ENCODE measurements at places on chromosomes 5 and 9.
A peak's percentile ranks its signal among the peaks of the same experiment; 100 is the strongest.

GRCh38 chr5:148780711-148781110 lies 45.7 kb upstream of the ADRB2 start:
- DNase-seq = no peak

- DNase-seq = no peak
Observed at GRCh38 chr5:149130121-149130914, 11.0 kb upstream of the ABLIM3 start.

DNA sequence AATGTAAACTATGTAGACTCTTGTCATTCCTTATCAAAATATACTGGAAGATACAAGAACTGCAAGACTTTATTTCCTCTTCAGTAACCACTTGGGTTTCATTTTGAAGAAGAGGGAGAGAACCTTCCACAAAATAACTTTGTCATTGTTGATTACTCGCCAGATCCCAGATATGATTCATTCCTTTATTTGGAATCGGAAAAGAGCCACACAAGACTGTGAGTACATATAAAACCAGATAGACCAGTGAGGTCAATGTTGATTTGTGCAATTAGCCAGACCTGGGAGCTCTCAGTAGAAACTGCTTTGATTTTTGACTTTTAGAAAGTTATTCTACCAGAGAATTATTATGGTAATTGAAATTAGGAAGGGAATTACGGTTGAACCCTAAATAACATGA lies 146.1 kb downstream of the TMEM167A start:
- no peak for DNase-seq

- DNase-seq = no peak
Observed at GRCh38 chr5:74617202-74617601, 23.3 kb downstream of the ENC1 start.

- DNase-seq = no peak
Observed at GRCh38 chr5:156680831-156681230, 169.3 kb upstream of the PPP1R2B start.

GRCh38 chr5:159943326-159943725 lies 27.0 kb downstream of the ADRA1B start:
- DNase-seq = no peak

DNA sequence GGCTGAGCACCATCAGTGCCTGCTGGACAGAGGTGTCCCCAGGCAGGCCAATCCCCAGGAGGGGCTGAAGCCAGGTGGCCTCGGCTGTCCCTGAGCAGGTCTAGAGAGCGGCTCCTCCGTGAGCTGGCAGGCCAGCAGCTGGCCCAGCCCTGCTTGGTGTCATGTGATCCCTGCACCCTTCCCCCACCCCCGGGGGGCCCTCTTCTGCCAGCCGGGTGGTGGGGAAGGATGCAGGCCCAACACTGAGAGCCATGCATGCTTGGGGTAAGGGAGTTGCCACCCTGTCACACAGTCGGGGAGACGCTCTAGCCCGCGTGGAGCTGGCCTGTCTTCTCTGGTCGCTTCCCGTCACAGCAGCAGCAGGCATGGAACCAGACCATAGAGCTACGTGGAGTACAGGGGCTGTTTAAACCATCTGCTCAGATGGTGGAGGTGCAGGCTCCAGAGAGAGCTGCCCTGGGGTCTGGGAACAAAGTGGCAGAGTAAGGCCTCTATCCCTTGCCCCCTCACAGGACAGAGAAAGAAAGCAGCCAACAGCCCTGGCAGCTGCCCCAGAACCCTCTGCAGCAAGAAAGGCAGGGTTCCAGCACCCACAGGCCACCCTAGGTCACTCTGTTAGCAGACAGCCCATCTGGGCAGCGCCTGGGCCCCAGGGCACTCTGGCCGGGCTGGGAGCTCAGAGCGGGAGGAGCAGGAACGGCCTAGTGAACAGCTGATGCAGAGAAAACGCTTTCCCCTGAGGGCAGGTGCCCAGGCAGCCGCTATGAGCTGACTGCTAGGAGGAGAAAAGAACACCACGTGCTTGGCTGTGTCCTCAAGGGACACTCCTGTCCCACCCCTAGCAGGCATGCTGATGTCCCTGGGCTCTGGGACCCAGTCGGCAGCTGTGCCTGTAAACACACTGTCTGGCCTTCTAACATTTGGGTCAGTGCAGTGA lies 6.8 kb downstream of the RALGDS start:
- DNase-seq = peak; percentile 61

- DNase-seq = peak; percentile 50
Observed at GRCh38 chr5:93580927-93581445, at the start of gene NR2F1-AS1. Gene NR2F1-AS1 (minus strand): TSS chr5:93581219.

- no peak for DNase-seq
Observed at GRCh38 chr9:78143281-78144007, 92.4 kb upstream of the CEP78 start.

DNA sequence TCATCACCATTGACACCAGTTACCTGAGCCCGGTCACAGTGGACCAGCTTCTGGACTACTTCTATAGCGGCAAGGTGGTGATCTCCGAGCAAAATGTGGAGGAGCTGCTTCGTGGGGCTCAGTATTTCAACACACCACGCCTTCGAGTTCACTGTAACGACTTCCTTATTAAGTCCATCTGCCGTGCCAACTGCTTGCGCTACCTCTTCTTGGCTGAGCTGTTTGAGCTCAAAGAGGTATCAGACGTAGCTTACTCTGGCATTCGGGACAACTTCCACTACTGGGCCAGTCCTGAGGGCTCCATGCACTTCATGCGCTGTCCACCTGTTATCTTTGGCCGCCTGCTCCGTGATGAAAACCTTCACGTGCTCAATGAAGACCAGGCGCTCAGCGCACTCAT lies 520 bp downstream of the CCIN start:
- no peak for DNase-seq

DNA sequence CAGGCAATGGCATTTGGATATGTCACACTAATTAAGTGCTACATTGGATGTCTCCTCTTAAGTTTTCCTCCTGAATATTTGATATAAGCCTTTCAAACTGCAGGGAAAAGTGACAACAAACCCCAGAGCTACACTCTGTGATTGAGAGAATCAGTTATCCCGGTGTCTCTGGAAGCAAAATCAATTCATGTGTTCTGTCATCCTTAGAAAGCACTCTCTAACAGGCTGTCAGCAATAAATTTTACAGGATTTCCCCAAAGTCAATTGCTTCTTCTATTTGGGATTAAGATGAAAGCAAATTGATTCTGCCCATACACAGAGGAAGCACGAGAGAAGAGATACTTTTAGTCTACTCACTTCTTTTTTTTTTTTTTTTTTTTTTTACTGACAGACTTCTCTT lies 332.4 kb downstream of the CDH18 start:
- no peak for DNase-seq

- no peak for DNase-seq
Observed at GRCh38 chr5:57718155-57718554, 235.5 kb upstream of the ACTBL2 start.

GRCh38 chr9:137452006-137452760 lies 7.0 kb downstream of the NSMF start:
- peak; percentile 51 for DNase-seq

DNA sequence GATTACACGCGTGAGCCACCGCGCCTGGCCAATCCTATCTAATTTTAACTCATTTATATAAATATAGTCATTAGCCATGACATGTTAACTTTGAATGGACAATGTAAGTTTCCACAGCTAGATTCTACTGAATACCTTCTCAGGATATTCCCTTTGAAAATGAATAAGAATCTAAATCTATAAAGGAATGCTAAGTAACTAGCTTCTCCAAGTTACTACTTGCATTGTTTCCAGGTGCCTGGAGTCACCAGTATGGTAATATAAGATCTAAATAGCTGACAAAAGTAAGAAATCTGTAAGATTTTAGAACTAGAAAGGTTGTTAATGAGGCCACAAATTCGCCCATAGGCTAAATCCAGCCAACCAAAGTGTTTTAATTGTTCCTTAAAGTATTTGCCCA lies 189.1 kb upstream of the SLC12A2 start:
- no peak for DNase-seq

DNA sequence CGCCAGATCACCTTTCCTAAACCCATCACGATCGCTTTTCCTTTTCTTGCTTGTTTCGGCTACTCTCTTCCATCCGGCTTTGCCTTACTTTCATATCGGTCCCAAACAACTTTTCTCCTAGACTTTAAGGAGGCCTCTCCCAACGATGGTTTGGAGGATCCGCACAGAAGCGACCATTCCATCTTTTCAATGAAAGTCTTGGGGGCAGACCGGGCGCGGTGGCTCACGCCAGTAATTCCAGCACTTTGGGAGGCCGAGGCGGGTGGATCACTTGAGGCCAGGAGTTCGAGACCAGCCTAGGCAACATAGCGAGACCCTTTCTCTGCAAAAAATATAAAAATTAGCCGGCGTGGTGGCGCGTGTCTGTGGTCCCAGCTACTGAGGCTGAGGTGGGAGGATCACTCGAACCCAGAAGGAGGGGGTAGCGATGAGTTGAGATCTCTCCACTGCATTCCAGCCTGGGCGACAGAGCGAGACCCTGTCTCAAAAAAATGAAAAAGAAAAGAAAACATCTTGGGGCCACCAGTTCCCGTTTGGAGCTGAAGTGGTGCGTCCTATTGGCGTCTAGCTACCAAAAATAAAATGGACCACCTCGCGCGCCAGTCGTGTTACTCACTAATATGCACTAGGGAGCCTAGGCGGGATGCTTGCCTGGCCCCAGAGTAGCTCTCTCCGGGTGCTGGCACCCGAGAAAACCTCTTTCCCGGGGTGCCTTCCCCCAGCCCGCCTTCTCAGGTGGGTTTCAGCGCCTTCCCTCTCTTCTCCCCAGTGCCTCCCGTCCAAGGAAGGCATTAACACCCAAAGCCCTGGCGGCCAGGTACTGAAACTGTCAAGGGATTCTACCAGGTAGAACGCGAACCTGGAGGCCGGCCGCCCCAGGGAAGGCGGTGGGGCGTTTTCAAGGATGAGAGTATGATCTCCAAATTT lies 800 bp upstream of the AP3B1 start:
- peak; percentile 61 for DNase-seq

DNA sequence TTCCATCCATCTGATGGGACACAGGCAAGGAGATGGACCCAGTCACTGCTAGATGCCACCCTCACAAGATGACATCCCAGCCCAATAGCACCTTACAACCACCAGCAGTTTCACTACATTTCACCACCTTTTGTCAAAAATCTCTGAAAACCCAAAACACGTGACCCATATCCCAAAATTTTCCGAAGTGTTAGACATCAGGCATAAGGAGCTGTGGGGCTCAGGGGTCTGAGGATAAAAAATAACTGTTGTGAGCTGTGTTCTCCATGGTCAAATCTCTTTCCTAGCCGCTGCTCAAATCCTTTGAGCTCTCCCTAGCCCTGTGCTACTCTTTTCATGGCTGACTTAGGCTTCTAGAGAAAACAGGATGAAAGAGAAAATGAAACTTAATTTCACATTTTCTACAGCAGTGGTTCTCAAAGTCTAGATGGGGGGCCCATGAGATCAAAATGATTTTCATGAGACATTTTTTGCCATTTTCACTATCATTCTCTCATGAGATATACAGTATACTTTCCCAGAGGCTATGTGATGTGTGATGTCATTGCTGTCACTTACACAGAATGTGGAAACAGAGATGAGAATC lies 40.7 kb downstream of the TIMD4 start:
- DNase-seq = no peak

- DNase-seq = no peak
Observed at GRCh38 chr5:171969288-171969880, 37.1 kb downstream of the FBXW11 start.

DNA sequence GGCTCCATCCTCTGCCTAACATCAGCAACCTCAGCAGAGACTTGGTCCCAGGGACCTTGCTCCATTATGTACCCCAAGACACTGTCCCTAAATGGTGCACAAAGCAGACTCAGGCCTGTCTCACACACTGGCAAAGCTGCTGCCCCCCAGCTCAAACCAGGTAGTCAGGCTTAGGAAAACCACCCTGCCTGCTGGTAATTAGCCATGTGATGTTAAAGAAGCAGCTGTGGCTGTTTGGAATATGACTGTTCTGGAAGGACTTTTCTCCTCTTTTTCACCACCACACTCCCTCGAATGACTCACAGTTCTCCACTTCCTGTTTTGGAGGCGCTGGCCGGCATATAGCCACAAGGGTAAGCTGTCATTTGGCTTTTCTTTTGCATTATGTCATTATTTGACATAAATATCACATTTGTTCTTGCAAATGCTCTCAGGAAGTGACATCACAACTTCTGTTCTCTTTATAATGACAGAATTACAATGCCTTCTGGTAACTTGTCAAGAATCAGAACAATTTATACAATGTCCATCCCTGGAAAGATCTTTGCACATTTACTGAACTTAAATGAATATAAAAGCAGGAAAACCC lies 113.9 kb downstream of the SUSD1 start:
- peak; percentile 88 for DNase-seq

GRCh38 chr5:51644976-51645375 lies 261.7 kb downstream of the ISL1 start:
- no peak for DNase-seq

DNA sequence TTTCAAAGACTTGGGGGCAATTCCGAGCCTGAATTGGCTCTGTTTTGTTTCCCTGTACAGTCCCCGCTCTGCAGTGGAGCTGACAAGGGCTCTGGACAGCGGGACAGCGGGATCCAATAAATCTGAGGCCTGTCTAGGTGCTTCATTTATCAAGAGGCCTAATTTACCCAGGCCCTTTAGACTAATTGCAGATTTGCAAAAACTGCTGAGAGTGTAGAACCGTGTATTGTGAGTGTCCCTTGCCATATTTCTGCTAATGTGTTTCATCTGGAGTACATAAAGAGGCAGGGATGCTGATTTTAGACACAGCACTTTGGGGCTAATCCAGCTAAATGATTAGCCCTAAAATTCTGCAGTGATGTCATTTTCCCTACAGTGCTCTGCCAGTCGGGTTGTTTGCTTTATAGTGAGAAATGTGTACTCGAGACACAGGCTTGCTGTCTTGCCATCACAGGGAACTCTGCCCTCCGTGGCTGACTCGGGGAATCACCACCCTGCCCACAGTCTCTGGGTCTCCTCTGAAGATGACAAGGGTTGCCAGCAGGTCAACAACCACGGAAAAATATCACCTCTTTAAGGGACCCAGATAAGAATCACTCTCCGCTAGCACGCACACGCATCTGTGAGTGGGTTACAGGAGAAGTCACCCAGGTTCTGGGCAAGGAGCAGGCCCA lies 592.0 kb downstream of the BNC2 start:
- no peak for DNase-seq

- DNase-seq = no peak
Observed at GRCh38 chr5:32343058-32343672, 30.4 kb upstream of the MTMR12 start.

- DNase-seq = no peak
Observed at GRCh38 chr9:77194423-77194822, 17.1 kb downstream of the VPS13A start.

GRCh38 chr5:180213256-180213600 lies 4.2 kb upstream of the RASGEF1C start:
- DNase-seq = no peak
